Left kidney (tissue), 8 donors: ENCODE measurements at places on chromosomes 11 and 22. TPM values are rescaled to one million over a fixed set of nuclear protein-coding genes. Genes with fewer than 3 reads are reported as not detected.
A peak's percentile ranks its signal among the peaks of the same experiment; 100 is the strongest.

- DNase-seq, result no peak
Measured at GRCh38 chr22:27476318-27476717, 325.2 kb downstream of the MN1 start.

DNA sequence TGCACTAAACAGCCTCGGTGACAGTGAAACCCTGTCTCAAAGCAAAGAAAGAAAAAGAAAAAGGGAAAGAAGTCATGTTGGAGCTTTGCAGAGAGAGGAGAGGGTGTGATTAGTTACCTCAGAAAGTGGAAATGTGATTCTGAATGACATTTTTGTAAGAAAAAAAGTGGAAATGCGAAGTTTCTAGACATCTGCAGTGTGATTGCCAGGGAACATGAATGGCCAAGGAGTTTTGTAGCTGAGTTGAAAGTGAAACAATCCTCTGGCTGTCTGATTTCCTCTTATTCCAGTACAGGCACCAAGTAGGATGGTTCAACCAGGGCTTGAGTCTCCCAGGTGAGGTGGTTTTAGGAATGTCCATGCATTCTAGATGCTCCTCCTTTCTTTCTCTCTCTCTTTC is 17.8 kb upstream of the SYVN1 start:
- DNase-seq, result no peak

GRCh38 chr22:39935612-39936011 is 24.6 kb upstream of the TMA7B start:
- DNase-seq, result no peak

GRCh38 chr11:3225826-3226750 is 6.1 kb downstream of the MRGPRE start:
- no peak for DNase-seq

DNA sequence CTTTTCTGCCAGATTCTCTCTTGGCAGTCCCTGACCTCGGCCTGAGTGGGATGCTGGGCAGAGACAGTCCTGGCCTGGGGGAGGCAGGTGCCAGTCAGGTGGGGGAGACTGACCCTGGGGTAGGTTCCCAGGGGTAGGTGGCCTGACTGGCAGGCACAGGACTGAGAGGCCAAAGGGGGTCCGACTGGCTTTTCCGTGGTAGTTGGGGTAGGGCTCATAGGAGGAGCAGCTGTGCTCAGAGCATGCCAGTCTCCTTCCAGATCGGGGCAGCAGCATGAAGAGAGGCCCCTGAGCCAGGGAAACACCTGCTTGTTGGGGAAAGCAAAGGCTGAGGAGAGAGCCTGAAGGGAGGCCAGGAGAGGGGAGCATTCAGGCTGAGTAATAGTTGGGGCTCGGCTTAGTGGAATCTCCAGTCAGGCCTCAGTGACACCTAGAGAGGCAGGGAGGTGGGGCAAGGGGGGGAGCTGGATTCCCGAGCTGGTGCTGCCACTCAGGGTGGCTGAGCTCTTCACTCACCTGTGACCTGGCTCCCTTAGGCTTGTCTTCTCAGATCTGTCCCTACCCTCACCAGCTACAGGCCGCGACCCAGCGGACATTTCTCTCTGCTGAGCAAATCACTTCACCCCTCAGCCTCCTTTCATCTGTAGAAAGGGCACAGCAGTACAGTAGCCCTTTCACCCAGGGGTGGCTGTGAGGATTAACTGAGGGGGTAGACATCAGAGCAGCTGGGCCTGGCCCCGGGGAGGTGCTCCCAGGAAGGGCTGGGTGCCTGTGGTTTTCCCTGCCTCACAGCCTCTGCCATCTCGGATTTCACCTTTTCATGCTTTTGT is 26.2 kb downstream of the MCM5 start:
- DNase-seq, result peak; percentile 20

Gene C11orf86
- polyA plus RNA-seq, result not detected
